ENCODE measurements at places on chromosomes 3 and 15.
A peak's percentile ranks its signal among the peaks of the same experiment; 100 is the strongest.

DNA sequence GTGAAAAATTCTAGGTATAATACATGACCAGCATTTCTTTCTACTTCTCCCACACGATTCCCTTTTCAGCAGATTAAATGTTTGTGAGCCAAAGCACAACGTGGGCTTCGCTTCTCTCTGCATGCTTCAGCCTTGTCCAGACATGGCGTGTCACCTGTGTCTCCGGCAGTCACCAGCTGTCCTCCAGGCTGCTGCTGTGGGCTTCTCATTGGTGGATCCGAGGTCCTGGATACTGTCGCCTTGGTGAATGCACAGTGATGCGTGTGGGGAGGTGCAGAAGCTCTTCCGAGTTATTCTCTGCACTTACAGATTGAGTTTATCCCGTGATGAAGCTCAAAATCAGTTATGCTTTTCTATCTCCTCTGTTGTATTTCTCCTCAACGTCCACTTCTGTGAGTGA lies 23.0 kb upstream of the GOLGA8J start:
- no peak for DNase-seq

DNA sequence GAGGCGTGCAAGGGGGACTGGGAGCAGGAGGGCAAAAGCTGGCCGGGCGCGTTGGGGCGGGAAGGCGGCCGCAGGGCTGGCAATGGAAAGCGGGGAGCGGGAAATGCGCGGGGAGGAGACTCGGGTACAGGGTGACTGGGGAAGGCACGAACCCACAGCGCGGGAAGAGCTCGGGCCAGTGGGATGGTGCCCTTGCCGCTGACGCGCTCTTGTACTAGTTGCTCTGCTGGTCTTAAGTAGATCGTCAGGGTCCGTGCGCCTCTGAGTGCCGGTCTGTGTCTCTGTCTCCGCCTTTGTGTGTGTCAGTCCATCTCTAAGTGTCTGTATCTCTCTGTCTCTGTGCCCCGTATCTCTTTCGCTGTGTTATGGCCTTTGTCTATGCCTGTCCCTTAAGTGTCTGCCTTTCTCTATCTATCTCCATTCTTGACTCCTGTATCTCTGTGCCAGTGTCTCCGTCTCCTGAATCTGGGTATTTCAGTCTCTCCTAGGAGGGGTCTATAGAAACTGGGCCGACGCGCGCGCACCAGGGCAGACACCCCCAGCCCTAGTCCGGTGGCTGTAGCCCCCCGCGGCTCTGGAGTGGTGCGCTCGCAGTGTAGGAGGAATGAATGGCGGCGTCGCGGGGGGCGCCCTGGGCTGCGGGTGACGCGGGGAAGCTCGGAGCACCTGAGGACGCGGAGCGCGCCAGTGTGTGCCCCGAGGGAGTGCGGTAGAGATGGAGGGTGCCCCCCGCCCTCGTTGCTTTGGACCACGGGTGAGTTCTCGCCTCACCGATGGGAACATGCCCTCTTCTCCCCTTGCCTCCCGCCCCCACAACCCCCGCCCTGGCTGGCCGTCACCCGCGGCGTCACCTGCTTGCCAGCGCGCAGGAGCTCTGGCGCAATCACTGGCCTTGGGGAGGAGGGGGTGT lies 756 bp upstream of the CAMK2N2 start:
- DNase-seq: peak; percentile 46

GRCh38 chr15:63891079-63891767 lies 57.5 kb upstream of the HERC1 start:
- DNase-seq: peak; percentile 75

- DNase-seq: no peak
Observed at GRCh38 chr3:149479621-149480325, 5.3 kb downstream of the TM4SF4 start.

- DNase-seq: no peak
Observed at GRCh38 chr3:144822671-144823070, 851.0 kb downstream of the DIPK2A start.

DNA sequence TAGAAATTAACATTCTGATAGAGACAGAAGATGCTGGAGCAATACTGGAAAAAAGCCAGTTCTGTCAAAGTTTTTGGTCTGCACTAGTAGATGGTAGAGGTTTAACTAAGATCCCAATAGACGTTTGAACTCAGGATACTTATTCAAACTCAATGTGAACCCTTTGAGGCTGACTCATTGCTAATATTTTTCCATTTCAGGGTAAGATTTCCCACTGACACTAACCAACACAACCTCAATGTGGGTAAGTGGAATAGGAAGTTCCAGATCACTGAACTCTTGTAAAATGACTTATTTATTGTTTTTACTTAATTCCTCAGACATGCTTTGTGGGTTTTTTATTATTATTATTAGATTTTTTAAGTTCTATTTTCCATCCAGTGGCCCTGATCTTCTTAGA lies 1024.8 kb downstream of the EPHA3 start:
- DNase-seq: no peak

DNA sequence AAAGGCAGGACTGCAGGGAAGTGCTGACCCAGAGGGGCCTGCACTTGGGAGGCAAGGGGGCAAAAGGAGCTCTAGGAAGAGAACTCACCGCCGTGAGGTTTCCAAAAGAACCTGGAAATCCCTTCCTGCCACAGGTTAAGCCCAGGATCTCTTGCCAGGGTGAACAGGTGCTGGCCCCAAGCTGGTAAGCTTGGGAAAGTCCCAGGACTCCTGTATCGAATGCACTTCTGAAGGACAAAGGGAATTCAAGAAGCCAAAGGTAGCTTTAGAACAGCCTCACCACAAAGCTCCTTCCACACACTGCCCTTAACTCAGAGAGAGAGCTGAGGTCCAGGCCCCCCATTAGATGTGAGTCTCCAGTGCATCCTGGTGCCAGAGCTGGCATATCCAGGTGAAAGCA lies 11.9 kb upstream of the SKIC8 start:
- no peak for DNase-seq

- DNase-seq: no peak
Observed at GRCh38 chr15:90860942-90861675, 7.3 kb upstream of the FURIN start.

- no peak for DNase-seq
Observed at GRCh38 chr3:24812116-24812515, 317.5 kb upstream of the THRB start.

DNA sequence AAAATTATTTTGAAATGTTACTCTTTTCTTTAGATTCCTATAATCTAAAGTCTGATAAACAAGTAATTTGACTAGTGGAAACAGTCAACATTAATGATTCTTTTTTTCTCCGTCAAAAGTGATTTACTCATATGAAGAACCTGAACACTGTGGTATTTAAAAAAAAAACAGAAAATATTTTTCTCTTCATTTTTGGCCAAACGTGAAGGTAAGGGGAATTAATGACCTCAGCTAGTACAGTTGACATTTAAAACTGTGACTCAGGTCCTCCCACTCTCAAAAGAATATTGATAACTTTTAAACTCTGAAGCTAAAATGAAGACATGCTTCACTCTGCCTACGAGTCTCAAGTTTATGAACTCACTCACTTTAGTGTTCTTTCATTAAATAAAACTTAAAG lies 34.5 kb downstream of the TIGIT start:
- DNase-seq: no peak

DNA sequence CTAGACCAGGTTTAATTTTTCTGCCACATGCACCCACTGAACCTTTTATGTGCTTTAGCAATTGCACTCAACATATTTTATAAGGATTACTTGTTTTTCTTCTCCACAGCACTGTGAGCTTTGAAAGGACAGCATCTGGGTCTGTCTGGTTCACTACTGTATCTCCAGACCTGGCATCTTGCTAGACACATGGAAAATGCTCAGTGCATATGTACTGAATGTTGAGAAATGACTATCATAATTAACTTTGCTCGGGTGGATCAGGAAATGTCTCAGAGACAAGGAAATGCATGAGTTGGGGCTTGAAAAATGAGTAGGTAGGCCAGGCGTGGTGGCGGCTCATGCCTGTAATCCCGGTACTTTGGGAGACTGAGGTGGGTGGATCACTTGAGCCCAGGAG lies 40.2 kb downstream of the DOCK3 start:
- no peak for DNase-seq

GRCh38 chr3:128814519-128815317 lies 64.7 kb upstream of the ACAD9 start:
- DNase-seq: no peak

DNA sequence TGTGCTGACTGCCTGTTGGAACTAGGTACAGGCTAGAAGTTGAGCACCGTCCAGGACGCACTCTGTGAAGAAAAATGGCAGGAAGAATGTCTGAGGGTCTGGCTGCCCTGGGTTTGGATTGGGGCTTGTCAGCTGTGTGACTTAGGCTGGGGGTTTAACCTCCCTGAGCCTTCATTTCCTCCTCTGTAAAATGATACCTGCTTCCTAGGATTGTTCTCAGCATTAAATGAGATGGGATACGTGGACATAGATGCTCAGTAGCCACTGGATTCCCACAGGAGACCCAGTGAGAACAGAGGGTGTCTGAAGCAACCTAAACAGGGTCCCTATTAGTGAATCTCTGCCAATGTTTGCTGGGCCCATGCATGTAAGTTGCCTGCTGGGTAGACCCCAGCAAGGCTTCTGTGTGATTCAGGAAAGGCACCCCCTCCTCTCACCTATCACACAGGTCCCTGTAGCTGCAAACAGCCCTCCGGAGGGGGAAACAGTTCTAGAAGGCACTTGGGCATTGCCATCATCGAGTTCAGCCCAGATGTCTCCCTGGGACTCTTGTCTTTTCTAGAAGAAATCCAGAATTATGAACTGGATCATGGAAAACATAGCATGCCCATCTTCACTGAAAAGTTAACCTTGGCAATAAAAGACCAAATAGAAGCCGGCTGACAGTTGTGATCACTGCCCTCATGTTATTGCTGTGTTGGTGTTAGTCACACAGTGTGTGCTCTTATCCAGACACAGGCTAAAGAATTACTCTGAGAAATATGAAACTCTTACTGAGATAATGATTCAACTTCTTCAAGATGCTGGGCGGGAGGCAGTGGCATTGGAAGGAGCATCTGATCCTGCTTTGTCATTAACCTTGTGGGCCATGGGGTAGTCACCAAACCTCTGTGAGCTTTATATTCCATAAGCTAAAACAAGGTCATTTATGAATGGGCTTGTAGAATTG lies 64.5 kb downstream of the SMAD6 start:
- no peak for DNase-seq

- DNase-seq: no peak
Observed at GRCh38 chr3:3737531-3737930, 61.7 kb upstream of the LRRN1 start.

- DNase-seq: no peak
Observed at GRCh38 chr15:39282663-39283208, 298.1 kb upstream of the THBS1 start.

- no peak for DNase-seq
Observed at GRCh38 chr3:123110976-123111615, 44.3 kb downstream of the PDIA5 start.

- no peak for DNase-seq
Observed at GRCh38 chr3:22594990-22595389, 608.1 kb upstream of the UBE2E2 start.

GRCh38 chr3:123605789-123606234 lies 21.0 kb upstream of the HACD2 start:
- no peak for DNase-seq

GRCh38 chr3:188151438-188151837 lies 2.5 kb upstream of the LPP start:
- DNase-seq: no peak

GRCh38 chr15:70625438-70625837 lies 137.9 kb downstream of the UACA start:
- DNase-seq: no peak

GRCh38 chr3:188719545-188719944 lies 452.2 kb upstream of the TPRG1 start:
- DNase-seq: no peak

GRCh38 chr3:132368962-132369361 lies 48.3 kb upstream of the DNAJC13 start:
- no peak for DNase-seq

- DNase-seq: no peak
Observed at GRCh38 chr3:5022187-5022965, 43.1 kb downstream of the BHLHE40 start.

GRCh38 chr3:29708884-29709283 lies 428.0 kb downstream of the RBMS3 start:
- DNase-seq: no peak

DNA sequence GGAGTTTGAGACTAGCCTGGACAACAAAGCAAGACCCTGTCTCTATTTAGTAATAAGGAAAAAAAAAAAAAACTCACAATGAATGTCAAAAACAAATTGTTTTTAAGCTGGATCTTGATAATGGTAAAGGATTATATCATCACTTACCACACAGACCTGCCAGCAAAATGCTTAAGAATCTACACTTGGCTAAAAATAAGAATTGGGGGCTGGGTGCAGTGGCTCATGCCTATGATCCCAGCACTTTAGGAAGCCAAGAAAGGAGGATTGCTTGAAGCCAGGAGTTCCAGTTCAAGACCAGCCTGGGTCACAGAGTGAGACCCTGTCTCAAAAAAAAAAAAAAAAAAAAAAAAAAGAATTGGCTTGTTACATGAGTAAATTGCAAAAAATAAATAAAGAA lies 31.0 kb downstream of the ACAP2 start:
- no peak for DNase-seq

DNA sequence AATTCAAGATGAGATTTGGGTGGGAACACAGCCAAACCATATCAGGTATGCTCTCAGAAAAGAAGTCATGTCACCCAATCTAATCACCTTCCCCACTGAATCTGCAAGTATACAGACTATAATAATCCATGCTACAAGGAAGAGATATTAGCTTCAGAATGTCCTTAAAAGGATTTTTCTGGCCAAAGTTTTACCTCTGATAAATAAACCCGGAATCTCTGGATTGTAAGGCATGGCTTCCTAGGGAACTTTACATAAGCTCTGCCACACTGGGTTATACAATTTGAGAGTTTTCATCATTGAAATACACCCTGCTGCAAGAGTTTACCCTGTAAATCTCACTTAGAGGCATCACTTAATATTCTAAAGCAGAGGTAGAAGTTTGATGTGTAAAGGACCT lies 330.5 kb upstream of the KCNMB2 start:
- DNase-seq: no peak

Data from activated CD4-positive, alpha-beta T cell treated with anti-CD3 and anti-CD28 coated beads, Interleukin-2, amount 50 U/mL, for 4 hours (primary cell).